ENCODE measurements at places on chromosomes 7 and 10.
A peak's percentile ranks its signal among the peaks of the same experiment; 100 is the strongest.

DNA sequence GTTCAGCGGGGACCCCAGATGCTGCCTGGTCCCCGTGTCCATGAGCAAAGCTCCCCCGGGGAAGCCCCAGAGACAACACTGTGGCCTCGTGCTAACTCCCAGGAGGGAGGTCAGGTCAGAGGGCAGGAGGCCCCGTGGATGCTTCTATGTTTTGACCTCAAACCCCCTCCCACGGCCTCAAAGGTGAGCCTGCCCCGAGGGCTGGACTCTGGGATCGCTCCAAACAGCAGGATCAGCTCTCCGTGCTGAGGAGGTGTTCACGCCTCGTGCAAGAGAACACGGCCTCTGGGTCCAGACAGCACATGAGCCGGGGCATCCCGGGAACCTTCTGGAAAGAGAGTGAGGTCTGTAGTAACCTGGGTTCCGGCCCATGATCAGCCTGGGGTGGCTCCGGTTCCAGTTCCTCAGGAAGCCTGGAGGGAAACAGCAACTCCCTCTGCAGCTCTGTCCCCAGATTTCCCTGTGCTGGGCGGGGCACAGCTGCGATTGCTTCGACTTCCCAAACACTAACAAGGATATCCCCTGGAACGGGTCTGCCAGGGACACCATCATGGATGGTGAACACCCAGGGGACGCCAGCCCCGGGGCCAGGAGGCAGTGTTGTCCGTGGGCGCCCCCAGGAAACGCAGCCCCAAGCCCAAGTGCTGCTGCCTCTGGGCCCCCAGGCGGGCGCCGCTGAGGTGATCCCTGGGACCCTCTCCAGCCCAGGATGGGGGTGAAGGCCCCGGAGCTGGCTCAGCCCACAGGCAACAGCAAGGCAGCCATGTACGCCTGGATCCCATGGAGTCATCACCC lies 18.0 kb upstream of the INPP5A start:
- DNase-seq, result no peak

GRCh38 chr7:37729181-37729580 lies 45.6 kb downstream of the GPR141 start:
- no peak for DNase-seq

DNA sequence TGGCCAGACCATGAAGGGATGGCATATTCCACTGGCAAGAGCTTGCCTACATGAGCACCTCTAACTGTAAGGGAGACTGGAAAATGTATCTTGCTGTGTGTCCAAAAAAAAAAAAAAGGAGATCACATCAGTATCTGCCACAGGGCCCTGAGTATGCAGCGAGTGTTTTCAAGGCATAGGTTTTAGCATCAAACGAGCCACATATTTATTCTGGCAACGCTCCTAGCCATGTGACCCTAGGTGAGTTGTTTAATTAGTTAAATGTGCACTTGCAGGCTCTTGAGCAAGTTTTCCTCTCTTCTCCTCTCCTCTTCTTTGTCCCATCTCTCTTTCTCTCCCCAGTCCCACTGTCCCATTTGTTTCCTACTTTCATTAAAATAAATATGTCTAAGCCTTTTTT lies 428.7 kb upstream of the AKR1E2 start:
- DNase-seq, result no peak

- peak; percentile 29 for DNase-seq
These were observed 174.6 kb downstream of the CCDC71L start for GRCh38 chr7:106486331-106486730.

- DNase-seq, result no peak
These were observed 135.2 kb downstream of the INHBA start for GRCh38 chr7:41567731-41568114.

GRCh38 chr10:32308027-32308603 lies 38.8 kb downstream of the EPC1 start:
- DNase-seq, result no peak

- no peak for DNase-seq
These were observed 45.5 kb upstream of the NKX2-3 start for GRCh38 chr10:99487125-99487807.

GRCh38 chr10:110529596-110530011 lies 31.9 kb downstream of the DUSP5 start:
- no peak for DNase-seq

DNA sequence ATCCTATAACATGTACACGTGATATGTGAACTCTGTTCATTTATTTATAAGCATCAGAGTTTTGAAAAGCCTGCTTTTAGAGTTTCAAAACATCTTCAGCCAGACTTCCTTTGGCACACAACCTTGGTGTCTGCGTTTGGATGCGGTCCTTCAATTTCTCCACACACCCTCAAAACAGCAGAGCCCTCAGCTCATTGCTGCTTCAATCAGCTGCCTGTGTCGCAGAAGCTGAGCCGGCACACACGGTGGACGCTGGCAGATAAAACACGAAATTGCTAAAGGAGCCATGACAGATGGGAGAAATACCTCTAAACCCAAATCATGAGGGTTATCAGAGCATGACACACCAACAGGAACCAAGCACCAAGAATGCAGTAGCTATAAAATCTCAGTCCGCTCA lies 396.4 kb upstream of the AKR1E2 start:
- no peak for DNase-seq

GRCh38 chr10:20481054-20481453 lies 416.1 kb downstream of the NEBL start:
- DNase-seq, result no peak

- DNase-seq, result no peak
These were observed 473.3 kb upstream of the NRP1 start for GRCh38 chr10:33807531-33808359.

- no peak for DNase-seq
These were observed 14.9 kb upstream of the RAPGEF5 start for GRCh38 chr7:22371878-22372277.

- no peak for DNase-seq
These were observed 232.1 kb upstream of the NPVF start for GRCh38 chr7:25460433-25460832.

DNA sequence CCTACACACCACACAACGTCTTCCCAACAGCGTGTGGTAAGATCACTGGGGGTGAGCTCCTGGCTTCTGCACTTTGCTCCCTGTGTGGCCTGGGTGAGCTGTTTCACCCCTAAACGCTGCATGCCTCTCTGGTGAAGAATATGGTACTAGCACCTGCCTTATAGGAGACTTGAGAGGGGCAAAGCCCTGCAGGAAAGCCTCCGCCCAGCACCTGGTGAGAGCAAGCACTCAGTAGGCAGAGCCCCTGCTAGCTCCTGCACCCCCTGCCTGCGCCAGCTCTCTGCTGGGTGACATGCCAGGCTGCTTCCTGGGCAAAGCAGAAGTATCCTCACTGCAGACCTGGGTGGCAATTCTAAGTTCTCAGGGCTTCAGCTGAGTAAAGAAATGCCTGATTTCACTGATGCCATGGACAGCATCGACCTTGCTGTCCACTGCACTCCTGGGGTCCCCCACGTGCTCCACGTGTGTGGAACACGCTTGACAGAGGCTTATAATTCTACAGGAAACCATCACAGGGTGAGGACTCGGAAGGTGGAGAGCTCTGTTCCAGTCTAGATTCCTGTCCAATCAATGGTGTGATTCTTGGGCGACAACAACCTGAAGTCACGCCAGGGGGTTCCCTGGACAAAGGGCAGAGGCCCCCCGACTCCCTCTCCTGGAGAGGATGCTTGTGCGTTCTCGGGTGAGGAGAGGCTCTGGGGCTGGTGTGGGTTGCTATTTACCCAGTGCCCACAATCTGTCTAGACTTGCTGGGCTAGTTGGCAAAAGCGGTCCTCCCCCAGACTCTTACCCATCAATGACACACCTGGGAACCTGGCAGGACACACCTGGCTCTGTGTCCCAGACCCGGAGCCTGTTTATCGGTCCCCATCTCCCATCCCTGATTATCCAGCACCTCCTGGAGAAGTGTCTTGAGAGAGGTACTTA lies 5.0 kb upstream of the CALML5 start:
- DNase-seq, result no peak

- DNase-seq, result no peak
These were observed 17.8 kb downstream of the KCP start for GRCh38 chr7:128892521-128893250.

GRCh38 chr7:272631-273030 lies 17.3 kb upstream of the FOXL3 start:
- DNase-seq, result no peak

DNA sequence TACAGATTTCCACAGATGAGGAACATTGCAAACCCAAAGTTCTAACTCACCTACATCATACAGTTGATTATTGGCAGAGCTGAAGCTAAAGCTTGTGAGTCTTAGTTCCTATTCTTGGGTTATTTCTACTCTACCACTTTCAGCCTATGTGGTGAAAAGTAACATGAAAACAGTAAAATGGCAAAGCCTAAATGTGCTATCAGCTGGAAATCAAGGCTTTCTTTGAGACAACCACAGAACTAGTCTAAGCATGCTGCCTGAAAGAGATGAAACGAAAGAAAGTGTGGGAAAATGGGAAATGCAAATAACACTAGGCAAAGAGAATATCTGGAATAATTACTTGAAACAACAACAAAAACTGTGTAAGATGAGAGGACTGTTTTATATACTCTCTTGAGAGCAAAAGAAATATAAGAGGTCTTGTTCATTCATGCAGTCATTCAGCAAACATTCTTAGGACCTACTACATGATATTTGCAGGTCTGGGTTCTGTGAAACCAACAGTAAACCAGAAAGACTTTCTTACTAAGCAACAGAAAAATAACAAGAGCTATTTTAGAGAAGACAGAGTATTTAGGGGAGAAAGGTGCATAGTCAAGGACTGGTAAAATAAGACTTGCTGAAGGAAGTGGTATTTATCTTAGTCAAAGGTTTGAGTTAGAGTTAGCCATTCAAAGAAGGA lies 437.1 kb downstream of the HTR7 start:
- DNase-seq, result no peak

DNA sequence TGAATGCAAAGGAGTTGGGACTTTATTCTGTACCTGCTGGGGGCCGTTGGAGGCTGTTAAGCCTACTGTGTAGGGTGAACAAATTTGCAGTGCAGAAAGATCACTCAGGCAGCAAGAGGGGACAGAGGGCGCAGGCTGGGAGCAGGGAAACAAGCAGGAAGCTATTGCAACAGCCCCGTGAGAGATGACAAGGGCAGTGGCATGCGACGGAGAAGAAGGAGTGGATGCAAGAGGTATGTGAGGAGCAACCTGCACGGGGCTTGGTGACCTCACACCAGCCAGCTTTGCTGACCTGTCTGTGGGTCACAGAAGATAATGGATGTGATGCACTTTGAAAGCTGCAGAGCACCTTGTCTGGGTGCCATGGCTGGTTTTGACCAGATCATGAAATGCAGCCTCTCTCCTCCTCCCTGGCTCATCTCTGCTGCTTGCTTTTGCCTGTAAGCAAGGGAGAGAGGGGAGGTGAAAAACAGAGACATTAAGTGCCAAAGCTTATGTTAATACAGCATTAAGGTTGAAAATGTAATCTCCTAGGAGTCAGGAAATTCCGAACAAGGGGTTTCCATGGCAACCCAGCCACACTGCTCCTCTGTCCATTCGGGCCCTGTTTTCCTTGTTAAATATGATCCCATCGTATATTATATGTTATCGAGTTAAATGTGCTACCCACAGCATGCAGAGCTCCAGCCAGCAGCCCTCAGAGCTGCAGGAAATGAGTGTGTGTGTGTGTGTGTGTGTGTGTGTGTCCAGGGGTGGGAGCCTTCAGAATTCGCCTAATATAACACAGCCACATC lies 314.3 kb upstream of the ZMIZ1 start:
- peak; percentile 72 for DNase-seq

Data from retinal pigment epithelial cell (primary cell).